ENCODE measurements at places on chromosomes 1 and 21.

DNA sequence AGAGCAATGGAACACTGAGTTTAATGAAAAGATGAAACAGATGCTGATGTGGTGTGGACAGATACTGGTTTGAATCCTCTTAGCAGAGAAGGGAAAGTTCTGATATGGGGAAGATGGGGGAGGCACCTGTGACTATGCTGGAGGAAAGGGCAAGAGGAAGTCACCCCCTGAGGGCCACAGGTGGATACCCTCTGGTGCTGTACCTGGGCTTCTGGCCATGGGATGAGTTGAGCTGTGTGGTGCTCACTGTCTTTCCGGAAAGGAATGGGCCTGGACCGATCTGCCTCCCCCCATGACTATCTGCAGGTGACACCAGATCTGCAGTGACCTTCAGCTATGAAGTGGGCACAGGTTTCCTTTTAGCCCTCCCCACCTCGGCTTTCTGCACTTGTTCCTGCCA is 52.4 kb downstream of the IER5 start:
- no peak for DNase-seq
- H3K27ac ChIP-seq: peak overlapping the region; percentile 17
- H3K4me1 ChIP-seq: peaks cover 34% of the 10 kb centered on the region
- H3K27me3 ChIP-seq: no peaks in the 10 kb centered on the region

DNA sequence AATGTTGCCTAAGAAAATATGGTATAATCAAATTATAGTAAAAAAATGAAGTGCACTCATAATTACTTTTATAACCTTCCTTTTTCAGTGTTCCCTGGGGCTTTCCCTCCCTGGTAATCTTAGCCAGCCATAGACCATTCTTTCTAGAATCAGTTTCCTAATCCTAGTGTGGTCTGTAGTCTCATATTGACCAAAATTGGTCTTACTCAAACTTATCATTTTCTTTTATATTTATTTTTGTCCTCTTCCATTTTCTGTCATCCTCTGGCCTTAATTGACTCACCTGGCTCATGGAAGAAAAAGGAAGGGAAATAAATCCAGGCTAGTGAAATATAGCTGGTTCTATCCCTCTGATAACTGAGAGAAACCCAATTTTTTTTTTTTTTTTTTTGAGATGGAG is 70.9 kb upstream of the BMP8A start:
- H3K36me3 ChIP-seq: peaks cover 17% of the 10 kb centered on the region
- H3K4me1 ChIP-seq: peaks cover 3% of the 10 kb centered on the region
- no peak overlapping the region for H3K4me3 ChIP-seq
- H3K27me3 ChIP-seq: no peaks in the 10 kb centered on the region
- DNase-seq: no peak
- H3K27ac ChIP-seq: no peak overlapping the region

- no peaks in the 10 kb centered on the region for H3K27me3 ChIP-seq
- no peaks in the 10 kb centered on the region for H3K4me1 ChIP-seq
- peak; percentile 56 for DNase-seq
- no peak overlapping the region for H3K27ac ChIP-seq
- no peak overlapping the region for H3K4me3 ChIP-seq
Observed at GRCh38 chr1:237879195-237879594, 11.5 kb downstream of the ZP4 start.

DNA sequence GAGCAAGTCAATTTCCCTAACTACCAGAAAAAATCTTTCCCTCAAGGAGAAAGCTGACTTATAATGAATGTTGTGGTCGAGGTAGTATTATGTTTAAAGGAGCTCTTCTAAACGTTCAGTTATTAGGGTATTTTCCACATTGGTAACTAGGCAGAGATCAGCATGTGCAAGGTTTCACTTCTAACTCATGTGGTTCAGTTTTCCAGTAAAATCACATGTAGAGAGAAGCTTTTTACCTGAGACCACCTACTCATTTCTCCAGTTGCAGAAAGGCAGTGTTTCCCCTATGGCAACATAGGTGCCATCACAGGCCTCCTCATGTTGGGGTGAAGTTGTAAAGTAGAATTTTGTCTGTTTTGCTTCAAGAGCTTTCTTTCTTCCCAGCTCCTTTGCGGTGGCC is 23.7 kb downstream of the IL23R start:
- H3K36me3 ChIP-seq: no peaks in the 10 kb centered on the region
- no peak for DNase-seq
- no peak overlapping the region for H3K27ac ChIP-seq
- peaks cover 1% of the 10 kb centered on the region for H3K27me3 ChIP-seq

GRCh38 chr21:37865156-37865555 is 51.1 kb downstream of the KCNJ6 start:
- H3K27ac ChIP-seq: no peak overlapping the region
- no peak for DNase-seq
- H3K27me3 ChIP-seq: no peaks in the 10 kb centered on the region
- H3K36me3 ChIP-seq: no peaks in the 10 kb centered on the region

GRCh38 chr1:239805851-239806772 is 285.6 kb upstream of the FMN2 start:
- H3K36me3 ChIP-seq: no peaks in the 10 kb centered on the region
- no peaks in the 10 kb centered on the region for H3K27me3 ChIP-seq
- H3K4me1 ChIP-seq: no peaks in the 10 kb centered on the region

GRCh38 chr1:46517932-46518498 is 28.4 kb downstream of the DMBX1 start:
- no peaks in the 10 kb centered on the region for H3K36me3 ChIP-seq
- no peak overlapping the region for H3K27ac ChIP-seq
- DNase-seq: no peak
- H3K4me3 ChIP-seq: no peak overlapping the region

DNA sequence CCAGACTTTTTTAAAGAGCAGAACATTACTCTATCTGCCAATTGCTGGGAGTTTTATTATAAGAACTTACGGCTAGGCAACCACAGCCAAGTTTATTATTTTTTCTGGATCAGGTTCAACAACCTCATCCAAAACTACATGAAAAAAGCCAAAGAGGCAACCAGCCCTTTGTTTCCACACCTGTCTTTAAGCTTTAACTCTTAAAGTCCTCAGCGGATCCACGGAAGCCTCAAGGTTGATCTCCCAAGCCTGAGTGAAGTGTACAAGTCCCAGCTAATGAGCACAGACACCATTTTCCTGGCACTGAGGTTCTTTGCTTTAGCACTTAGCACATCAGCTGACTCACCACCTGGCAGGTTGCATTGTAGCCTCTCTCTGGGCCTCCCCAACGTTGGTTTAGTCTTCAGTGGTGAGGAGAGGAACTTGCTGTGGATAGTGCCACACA is 143.1 kb downstream of the TGFBR3 start:
- peaks cover 11% of the 10 kb centered on the region for H3K36me3 ChIP-seq
- DNase-seq: peak; percentile 66
- H3K4me3 ChIP-seq: no peak overlapping the region
- H3K4me1 ChIP-seq: peaks cover 5% of the 10 kb centered on the region
- no peaks in the 10 kb centered on the region for H3K27me3 ChIP-seq

DNA sequence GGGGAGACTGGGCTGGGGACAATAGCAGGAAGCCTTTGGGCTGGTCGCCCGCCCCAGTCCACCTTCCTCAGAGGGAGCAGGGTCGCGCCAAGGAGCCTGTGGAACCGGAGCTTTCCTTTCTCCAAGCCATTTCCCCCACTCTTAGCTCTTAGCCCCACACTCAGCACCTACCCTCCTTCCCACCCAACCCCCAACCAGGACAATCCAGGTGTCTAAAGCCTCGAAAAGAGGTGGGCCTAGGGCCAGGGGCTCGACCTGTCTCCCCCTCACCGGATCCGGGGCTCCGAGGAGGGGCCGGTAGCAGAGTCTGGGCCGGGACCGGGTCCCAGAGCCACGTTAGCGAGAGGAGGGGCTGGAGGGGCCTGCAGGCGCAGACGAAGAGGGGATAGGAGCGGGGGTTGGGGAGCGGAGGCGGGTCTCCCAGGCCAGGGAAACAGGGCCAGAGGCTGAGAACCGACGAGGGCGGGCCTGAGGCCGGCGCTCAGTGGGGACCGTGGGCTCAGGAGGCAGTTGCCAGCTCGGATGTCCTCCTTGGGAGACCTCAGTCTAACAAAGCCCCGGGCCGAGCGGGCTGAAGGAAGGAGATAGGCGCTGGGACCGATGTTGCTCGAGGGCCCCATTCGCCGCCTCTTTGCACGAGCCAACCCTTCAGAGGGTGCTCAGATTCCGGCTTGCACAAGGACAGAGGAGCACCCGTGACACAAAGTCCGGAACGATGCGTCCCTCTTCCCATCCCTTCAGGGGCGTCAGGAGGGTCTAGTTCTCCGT is 943 bp downstream of the SEMA6C start:
- H3K4me3 ChIP-seq: peak overlapping the region; percentile 77
- H3K36me3 ChIP-seq: no peaks in the 10 kb centered on the region
- DNase-seq: no peak
- H3K27me3 ChIP-seq: peaks cover 2% of the 10 kb centered on the region
- H3K4me1 ChIP-seq: peaks cover 5% of the 10 kb centered on the region
- H3K27ac ChIP-seq: no peak overlapping the region

- 0 out of 2 replicates have a peak, but pooled peaks cover 2% of the 10 kb centered on the region for H3K4me1 ChIP-seq
- H3K36me3 ChIP-seq: no peaks in the 10 kb centered on the region
- H3K4me3 ChIP-seq: peak overlapping the region; percentile 82
- no peaks in the 10 kb centered on the region for H3K27me3 ChIP-seq
Observed at GRCh38 chr1:101025283-101025656, 314 bp downstream of the DPH5 start.

DNA sequence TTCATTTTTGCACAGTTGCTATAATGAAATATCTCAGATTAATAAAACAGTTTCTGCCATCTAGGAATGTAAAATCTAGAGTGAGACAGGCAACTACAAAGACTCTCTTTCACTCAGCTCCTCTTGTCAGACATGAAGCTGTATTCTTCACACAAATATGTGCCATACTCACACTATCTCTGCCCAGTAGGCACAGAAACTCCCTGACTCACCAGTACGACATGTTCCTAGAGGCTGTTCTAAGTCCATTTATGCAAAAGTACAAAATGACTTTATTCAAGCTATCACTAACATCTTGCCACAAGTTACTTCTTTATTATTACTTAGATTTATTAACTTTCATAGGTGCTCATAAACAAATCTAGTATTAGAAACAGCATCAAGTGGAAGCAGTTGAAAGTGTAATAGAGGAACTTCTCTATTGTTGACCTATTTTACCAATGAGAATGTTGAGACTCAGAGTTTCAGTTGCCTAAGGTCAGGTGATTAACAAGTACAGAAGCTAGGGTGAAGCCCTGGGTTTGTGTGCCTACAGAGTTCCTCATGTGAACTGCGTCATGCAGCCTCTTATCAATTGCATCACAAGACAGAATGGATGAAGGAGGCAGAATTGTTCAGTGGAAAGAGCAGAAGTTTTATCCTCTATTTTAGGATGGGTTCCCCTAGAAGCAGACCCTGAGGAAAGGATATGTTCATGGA is 98.9 kb downstream of the RGS2 start:
- no peaks in the 10 kb centered on the region for H3K27me3 ChIP-seq
- DNase-seq: peak; percentile 20
- no peak overlapping the region for H3K4me3 ChIP-seq
- H3K36me3 ChIP-seq: no peaks in the 10 kb centered on the region

DNA sequence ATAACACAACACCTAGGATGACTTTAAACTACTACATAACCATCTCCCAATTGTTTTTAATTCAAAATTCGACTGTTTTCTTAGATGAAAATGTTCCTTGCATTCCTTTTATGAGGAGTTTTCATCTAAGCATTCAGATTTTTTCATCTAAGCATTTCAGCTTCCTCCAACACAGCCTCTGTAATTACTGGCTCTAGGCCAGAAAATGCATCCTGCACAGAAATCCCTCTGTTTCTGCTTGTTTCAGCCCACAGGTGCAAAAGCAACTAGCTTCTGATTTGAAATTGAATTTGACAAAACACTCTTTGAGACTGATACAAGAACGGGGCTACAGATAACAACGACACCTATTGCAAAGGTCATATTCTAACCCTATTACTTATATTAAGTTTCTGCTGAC is 90.4 kb downstream of the RGS21 start:
- no peak overlapping the region for H3K27ac ChIP-seq
- no peak overlapping the region for H3K4me3 ChIP-seq
- no peaks in the 10 kb centered on the region for H3K27me3 ChIP-seq
- no peaks in the 10 kb centered on the region for H3K4me1 ChIP-seq
- no peak for DNase-seq

GRCh38 chr1:212235857-212236256 is 49.4 kb upstream of the PPP2R5A start:
- no peak overlapping the region for H3K4me3 ChIP-seq
- no peak overlapping the region for H3K27ac ChIP-seq
- H3K4me1 ChIP-seq: peaks cover 3% of the 10 kb centered on the region
- DNase-seq: no peak

GRCh38 chr1:223500560-223501425 is 107.6 kb downstream of the CCDC185 start:
- no peaks in the 10 kb centered on the region for H3K36me3 ChIP-seq
- no peak overlapping the region for H3K4me3 ChIP-seq
- H3K27ac ChIP-seq: no peak overlapping the region
- peaks cover 2% of the 10 kb centered on the region for H3K4me1 ChIP-seq
- H3K27me3 ChIP-seq: no peaks in the 10 kb centered on the region

- H3K4me3 ChIP-seq: no peak overlapping the region
- no peak overlapping the region for H3K27ac ChIP-seq
- no peaks in the 10 kb centered on the region for H3K27me3 ChIP-seq
- DNase-seq: peak; percentile 78
- peaks cover 10% of the 10 kb centered on the region for H3K36me3 ChIP-seq
Observed at GRCh38 chr1:230986976-230987375, 8.1 kb downstream of the ARV1 start.

- no peaks in the 10 kb centered on the region for H3K36me3 ChIP-seq
- DNase-seq: no peak
- H3K27ac ChIP-seq: no peak overlapping the region
- no peaks in the 10 kb centered on the region for H3K4me1 ChIP-seq
- H3K27me3 ChIP-seq: no peaks in the 10 kb centered on the region
Observed at GRCh38 chr1:61237659-61238358, 155.4 kb downstream of the NFIA start.

- peaks cover 2% of the 10 kb centered on the region for H3K4me1 ChIP-seq
- H3K27ac ChIP-seq: no peak overlapping the region
- H3K4me3 ChIP-seq: no peak overlapping the region
Observed at GRCh38 chr1:185419718-185420117, 102.7 kb upstream of the IVNS1ABP start.

- no peaks in the 10 kb centered on the region for H3K36me3 ChIP-seq
- H3K4me3 ChIP-seq: no peak overlapping the region
- no peaks in the 10 kb centered on the region for H3K4me1 ChIP-seq
- DNase-seq: no peak
- H3K27ac ChIP-seq: no peak overlapping the region
Observed at GRCh38 chr21:42616446-42616845, 37.0 kb upstream of the PDE9A start.

DNA sequence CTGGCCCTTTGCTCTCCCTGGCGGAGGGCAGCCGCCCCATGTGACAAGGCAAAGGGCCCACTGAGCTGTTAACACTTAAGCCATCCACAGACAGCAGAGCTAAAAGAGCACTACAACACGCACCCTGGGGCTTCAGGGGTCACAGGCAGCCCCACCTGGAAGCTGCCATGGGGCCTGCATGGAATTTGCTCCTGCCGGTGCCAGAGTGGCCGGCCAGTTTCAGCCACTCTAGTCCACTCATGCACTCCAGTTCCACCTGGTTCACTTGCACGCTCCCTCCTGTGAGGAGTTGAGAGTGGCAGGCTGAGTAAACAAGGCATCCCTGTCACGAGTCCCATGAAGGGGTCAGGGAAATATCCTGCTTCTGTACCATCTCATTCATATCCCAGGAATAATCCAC is 55.3 kb downstream of the RIMS3 start:
- no peaks in the 10 kb centered on the region for H3K36me3 ChIP-seq
- no peak overlapping the region for H3K4me3 ChIP-seq
- peaks cover 10% of the 10 kb centered on the region for H3K27me3 ChIP-seq
- H3K27ac ChIP-seq: no peak overlapping the region

GRCh38 chr21:33924766-33925100 is 9.1 kb upstream of the ATP5PO start:
- H3K4me1 ChIP-seq: no peaks in the 10 kb centered on the region
- no peaks in the 10 kb centered on the region for H3K36me3 ChIP-seq
- no peak for DNase-seq

GRCh38 chr1:192153276-192153675 is 5.0 kb upstream of the RGS18 start:
- peaks cover 2% of the 10 kb centered on the region for H3K4me1 ChIP-seq
- DNase-seq: peak; percentile 83
- H3K27me3 ChIP-seq: no peaks in the 10 kb centered on the region
- peak overlapping the region; percentile 17 for H3K27ac ChIP-seq
- H3K36me3 ChIP-seq: no peaks in the 10 kb centered on the region
